GM04504 (cell line): ENCODE measurements at places on chromosomes 1 and 21.

DNA sequence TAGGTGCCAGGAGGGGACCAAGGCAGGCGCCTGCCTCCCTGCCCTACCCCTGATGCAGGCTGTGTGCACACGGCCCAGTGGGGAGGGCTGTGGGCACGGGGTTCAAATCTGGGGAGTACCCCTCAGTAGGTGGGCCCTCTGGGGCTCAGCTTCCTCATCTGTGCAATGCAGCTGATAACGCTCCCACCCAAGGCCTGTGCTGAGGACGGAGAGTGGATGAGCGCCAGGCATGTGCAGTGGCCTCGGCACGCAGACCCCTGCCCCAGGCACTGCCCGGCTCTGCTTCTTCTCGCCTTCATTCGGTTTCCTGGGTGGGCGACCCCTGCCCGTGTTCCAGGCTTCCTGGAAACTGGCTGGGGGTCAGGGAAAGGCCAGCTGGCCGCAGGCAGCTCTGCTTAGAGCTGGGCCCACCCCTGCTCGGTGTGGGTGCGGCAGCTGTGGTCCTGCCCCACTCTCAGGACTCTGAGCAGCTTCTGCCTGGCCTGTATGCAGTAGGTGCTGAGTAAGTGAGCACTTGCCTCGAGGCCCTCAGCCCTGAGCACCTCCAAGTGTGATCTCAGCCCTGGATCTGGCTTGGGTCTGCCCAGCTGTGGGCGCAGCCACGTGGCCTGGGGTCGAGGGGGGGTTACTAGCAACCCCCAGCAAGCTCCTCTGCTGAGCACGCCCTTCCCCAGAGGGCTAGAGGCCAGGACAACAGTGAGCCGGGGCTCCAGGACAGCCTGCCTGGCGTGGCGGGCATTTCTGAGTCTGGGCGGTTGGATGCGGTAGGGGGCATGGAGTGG is 11.9 kb upstream of the TNFRSF14 start:
- no peak for DNase-seq

GRCh38 chr1:210687582-210688279 is 359.0 kb downstream of the HHAT start:
- DNase-seq = no peak

- no peak for DNase-seq
Observed at GRCh38 chr1:28115267-28115666, 26.9 kb upstream of the EYA3 start.

GRCh38 chr1:56788102-56788501 is 31.1 kb downstream of the FYB2 start:
- DNase-seq = no peak

GRCh38 chr1:22712502-22713271 is 2.0 kb downstream of the EPHB2 start:
- no peak for DNase-seq

DNA sequence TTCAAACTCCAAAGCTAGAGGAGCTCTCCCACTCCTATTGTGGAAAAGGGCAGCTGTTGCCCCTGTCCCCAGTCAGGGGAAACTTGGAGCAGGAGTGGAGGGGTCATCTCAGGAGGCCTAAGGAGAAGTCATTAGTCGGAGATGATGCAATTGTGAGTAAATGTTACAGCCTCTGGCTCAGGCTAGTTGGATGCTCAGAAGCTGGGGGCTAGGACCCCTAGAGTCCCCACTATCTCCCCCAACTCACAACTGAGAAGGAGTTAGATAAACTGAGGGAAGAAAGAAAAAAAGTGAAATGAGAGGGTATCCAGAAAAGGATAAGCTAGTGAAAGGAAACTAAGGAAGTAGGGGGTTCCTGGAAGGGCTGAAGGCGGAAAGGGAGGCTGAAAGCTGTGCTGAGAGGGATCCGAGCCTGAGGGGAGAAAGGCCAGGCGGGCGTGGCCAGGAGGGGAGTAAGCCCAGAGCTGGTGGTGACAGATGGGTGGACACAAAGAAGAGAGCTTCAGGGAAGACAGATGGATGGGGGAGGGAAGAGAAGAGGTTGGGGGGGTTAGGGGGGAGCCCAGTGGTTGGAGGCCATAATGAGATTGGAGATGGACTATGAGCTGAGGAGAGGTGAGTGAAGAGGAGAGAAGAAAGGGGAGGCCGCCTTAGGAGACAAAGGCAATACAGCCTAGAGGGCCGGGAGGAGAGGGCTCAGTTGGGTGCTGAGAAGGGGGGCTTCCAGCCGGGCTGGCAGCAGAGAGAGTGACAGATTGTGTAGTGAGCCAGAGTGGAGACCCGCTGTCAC is 4.5 kb upstream of the NHLH1 start:
- no peak for DNase-seq

- no peak for DNase-seq
Observed at GRCh38 chr1:229843627-229844238, 217.7 kb downstream of the URB2 start.

GRCh38 chr1:57424231-57425027 is 569 bp upstream of the DAB1 start:
- DNase-seq = no peak

DNA sequence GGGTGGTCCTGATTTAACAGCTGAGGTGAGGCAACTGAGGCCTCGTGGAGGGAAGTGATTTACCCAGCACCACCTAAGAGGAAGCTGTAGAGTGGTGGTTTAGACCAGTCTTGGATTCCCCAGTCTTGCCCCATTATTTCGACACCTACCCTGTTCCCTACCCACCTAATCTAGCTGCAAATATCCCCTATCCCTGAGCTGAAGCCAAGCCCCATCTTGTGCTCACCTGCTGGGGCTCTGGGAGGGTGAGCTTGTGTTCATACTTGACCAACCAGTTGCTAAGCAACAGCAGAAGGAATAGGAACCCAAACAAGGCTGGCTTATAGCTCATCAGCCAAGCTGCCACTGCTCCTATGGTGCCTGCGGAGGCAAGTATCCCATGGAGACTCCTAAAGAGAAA is 2.0 kb downstream of the TEX46 start:
- no peak for DNase-seq

DNA sequence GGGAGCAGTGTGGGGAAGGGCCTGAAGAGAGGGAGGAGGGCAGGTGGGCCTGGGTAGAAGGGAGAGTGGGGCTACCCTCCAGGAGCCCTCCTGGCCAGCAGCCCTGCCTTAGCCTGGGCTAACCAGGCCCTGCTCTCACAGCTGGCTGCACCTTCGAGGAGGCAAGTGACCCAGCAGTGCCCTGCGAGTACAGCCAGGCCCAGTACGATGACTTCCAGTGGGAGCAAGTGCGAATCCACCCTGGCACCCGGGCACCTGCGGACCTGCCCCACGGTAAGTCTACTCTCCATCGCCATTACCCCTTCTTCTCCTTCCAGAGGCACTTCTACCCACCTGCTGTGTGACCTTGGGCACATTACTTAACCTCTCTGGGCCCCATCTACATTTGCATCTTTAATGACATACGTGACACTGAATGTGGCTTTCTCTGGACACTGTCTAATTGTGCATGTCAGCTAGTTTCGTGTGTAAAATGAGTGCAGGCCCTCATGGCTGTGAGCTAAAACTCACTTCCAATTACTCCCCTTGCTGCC is 18.9 kb downstream of the PTPRU start:
- no peak for DNase-seq

GRCh38 chr1:181013144-181013543 is 9.5 kb downstream of the STX6 start:
- no peak for DNase-seq

GRCh38 chr1:168301664-168302320 is 21.1 kb downstream of the TBX19 start:
- peak; percentile 39 for DNase-seq

DNA sequence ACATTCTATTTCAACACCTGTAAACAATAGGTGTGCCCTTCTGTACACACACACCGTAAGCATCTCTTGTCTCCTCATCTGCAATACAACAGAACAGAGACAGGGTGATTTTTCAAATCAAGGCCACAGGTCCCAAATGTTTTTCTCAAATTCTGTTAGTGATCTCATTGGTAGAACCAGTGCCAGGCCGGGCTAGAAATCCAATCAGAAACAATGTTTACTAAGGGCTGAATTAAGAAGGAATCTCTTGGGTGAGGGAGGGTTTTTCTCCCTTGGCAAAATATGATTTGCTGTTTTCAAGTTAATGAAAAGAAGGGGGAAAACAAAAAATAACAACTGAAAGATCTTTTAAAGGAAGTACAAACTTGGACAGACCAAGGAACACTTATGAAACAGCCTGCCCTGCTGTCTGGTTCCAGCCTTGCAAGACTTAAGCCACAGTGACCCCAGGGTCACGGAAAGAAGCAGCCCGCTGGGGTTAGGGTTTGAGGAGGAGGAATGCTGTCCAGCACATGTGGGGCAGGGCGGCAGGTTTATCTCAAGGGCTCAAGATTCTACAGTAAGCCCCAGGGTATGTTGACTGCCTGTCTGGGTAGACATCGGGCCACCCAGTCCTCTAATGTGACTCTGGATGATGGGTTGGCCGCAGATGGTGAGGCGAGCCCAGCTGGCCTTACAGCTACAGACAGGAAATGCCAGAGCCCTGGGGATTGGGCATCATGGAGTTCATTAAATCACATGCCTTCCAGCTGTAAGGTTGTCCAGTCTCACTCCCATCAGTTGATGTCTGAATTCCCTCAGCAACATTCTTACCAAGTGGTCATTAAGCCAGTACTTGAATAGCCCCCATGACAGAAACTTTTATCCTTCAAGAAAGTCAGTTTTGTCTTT is 73.3 kb upstream of the SLC44A3 start:
- no peak for DNase-seq

- DNase-seq = no peak
Observed at GRCh38 chr1:118012515-118013124, 83.1 kb downstream of the WDR3 start.

GRCh38 chr1:184101571-184101970 is 50.0 kb downstream of the TSEN15 start:
- no peak for DNase-seq

- DNase-seq = no peak
Observed at GRCh38 chr1:226541631-226542622, 6.6 kb upstream of the STUM start.

DNA sequence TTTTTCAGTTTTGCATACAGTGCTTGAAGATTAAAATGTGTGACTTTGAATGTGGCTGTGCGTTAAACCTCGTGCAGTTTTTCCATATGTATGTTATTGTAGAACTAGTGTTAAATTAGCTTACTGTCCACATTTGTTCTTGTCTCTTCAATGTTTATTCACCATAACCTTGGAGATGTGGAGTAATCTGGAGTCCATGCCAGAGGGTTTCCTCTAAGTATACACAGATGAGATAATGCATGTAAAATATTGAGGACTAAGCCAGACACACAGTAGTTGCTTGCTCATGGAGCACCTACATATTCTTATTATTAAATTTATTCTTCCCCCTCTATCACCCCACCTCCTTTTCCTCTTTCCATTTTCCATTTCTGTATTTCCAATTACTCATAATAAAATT is 7.7 kb upstream of the GIPC2 start:
- DNase-seq = no peak

- DNase-seq = no peak
Observed at GRCh38 chr1:28354121-28354520, 15.4 kb upstream of the PHACTR4 start.

GRCh38 chr1:111471012-111471411 is 2.8 kb upstream of the C1orf162 start:
- DNase-seq = no peak

GRCh38 chr1:201224666-201225370 is 34.2 kb downstream of the IGFN1 start:
- no peak for DNase-seq

DNA sequence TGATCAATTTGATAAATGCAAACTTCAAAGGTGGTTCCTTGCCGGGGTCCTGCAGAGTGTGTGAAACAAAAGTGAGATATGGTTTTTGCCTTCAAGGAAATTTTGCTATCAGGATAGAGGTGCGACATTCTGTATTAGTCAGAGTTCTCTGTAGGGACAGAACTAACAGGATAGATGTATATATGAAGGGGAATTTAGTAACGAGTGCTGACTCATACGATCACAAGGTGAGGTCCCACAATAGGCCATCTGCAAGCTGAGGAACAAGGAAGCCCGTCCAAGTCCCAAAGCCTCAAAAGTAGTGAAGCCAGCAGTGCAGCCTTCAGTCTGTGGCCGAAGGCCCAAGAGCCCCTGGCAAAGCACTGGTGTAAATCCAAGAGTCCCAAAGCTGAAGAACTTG is 157.0 kb downstream of the RYR2 start:
- no peak for DNase-seq

DNA sequence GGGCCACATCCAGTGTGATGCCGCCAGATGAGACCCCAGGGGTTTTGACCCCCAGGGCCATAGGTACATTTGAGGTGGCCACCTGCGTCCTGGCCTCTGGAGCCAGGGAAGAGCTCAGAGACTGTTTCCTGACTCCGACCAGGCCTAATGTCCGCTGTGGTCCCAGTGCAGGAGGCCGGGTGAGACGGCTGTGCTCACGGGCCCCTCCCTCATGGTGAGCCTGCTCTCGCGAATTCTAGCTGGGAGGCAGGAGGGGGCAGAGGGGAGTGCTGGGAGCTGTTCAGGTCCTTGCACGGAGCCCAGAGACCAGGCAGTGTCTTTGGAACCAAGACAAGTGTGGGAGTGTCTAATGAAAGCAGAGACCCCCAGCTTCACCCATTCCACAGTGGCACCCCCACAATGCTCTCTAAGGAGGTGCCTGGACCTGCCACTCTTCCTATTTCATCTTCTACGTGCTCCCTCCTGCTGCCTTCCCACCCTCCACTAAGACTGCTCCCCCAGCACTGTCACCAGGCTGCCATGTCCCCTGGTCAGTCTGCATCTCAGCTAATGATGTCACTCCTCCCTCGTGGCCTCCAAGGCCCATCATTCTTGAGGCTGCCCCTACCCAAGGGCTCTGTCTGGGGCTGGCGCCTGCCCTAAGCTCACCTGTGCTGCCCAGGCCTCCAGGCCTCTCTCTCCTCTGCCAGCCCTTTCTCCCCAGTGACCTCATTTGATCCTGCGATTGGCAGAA is 256.3 kb upstream of the C1orf174 start:
- DNase-seq = no peak

DNA sequence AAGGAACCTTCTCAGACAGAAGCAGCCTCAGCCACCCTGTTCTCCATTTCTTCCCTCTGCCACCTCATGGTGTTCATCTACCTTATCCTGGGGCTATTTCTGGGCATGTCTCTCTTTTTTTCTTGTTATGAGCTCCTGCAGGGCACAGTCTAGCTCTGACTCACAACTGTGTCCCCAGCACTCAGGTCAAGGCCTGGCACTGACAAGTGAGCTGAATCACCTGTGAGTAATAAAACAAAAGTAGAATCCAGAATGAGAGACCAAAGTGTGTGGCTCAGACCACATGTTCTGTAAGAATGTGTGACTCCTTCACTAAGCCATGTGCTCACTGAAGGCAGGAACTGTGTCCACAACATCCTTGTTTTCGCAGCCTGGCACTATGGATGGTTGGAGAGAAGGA is 23.2 kb downstream of the C1orf94 start:
- DNase-seq = peak; percentile 1

- no peak for DNase-seq
Observed at GRCh38 chr1:248906753-248907661, 972 bp downstream of the PGBD2 start.

DNA sequence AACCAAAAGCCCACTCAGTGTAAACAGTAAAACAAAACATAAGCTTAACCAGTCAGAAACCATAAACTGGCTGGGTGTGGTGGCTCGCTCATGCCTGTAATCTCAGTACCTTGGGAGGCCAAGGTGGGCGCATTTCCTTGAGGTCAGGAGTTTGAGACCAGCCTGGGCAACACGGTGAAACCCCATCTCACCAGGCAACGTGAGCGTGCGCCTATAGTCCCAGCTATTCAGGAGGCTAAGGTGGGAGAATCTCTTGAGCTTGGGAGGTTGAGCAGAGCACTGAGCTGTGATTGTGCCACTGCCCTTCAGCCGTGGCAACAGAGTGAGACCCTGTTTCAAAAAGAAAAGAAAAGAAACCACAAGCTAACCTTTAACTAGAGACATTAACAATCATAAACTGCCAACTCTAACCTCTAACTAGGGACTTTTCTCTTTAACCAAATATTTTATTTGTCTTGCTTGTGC is 13.1 kb upstream of the PRRC2C start:
- DNase-seq = no peak

- DNase-seq = no peak
Observed at GRCh38 chr1:8357329-8358101, 39.6 kb downstream of the SLC45A1 start.
